ENCODE measurements at places on chromosomes 5 and 9.

DNA sequence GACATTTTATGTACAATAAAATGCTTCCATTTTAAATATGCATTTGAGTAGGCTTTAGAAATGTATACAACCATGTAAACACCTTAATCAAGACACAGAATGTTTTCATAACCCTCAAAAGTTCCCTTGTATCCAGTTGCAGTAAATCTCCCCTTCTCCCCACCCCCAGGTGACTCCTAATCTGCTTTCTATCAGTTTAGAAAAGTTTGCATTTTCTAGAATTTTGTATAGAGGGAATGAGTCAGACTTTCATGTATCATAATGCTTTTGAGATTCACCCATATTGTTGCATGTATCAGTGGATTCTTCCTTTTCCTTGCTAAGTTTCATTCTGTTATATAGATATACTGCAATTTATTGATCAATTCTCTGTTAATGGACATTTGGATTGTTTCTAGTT lies 17.7 kb upstream of the ZBED3 start:
- DNase-seq, result no peak

DNA sequence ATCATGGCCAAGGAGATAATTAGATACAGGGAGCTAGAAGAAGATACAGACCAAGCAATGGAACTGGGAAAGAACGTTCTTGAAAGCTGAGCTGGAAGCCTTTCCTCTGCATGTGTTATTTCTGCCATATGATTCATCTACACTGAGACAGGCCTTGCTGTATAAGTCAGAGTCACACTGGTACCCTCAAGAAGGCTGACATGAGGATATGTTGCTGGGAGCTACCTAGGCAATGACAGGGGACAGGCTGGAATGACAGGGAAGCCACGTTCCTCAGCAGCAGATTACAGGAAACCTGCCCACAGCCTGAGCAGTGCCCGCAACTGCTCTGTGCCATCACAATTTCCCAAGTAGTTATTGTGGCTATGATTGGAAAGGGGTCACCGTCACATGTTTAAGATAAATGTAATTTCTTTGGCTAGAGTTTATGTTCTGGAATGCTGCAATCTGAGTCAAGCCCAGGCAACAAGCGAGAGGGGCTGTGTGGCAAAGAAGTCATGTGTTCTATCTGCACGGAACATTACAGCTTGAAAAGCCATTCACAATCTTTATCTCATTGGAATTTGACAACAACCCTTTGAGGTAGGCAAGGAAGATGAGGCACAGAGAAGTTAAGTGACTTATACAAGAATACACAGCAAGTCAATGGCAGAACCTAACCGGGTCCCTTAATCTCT lies 108.2 kb downstream of the TTLL11 start:
- DNase-seq, result no peak

DNA sequence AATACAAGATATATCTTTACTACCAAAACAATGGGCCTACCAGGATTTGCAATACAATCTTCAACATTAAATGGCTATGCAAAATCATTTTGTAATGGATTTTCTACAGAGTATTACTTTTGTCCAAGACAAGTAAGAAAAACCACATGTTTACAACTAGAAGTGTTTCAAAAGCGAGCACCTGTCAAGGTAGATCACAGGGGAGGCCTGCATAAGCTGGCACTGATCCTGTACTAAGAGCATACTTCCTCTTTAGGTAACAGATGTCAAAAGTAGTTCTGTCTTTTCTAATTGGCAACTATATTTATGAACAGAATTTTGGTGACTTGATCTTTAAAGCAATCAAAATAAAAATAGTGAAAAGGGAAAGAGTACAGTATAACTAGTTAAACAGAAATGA lies 249.0 kb downstream of the MLLT3 start:
- no peak for DNase-seq

DNA sequence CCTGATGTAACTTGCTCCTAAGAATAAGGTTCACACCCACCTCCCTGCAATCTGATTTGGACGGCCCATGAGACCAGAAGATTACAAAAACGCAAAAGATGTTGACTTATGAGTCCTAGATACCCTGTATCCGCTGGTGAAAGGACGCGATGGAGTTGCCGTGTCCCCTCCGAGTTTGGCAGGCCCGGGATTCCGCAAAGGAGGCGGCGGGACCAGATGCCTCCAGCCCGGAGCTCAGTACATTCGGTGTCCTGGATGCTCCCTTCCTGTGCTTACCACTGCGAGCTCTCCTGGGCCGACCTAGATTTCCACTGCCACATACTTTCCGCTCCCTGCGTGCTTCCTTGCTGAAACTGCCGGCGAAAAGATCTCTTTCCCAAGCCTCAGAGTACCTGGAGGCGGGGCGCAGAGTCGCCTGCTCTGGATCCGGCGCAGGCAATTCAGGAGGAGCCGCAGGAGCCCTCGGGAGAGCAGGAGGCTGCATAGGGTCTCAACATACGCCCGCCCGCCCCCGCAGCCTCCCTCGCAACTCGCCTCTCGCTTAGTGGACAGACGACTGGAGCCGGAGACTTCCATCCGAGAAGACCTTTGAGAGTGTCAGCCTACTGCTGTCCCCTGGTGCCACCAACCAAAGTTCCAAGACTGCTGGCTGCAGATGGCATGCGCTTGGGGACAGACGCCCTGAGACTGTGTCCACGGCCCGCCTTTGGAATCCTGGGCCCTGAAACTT lies 39.8 kb downstream of the ANXA2R start:
- DNase-seq, result no peak

- DNase-seq, result no peak
Observed at GRCh38 chr5:73542020-73542419, 23.4 kb downstream of the ANKRA2 start.

DNA sequence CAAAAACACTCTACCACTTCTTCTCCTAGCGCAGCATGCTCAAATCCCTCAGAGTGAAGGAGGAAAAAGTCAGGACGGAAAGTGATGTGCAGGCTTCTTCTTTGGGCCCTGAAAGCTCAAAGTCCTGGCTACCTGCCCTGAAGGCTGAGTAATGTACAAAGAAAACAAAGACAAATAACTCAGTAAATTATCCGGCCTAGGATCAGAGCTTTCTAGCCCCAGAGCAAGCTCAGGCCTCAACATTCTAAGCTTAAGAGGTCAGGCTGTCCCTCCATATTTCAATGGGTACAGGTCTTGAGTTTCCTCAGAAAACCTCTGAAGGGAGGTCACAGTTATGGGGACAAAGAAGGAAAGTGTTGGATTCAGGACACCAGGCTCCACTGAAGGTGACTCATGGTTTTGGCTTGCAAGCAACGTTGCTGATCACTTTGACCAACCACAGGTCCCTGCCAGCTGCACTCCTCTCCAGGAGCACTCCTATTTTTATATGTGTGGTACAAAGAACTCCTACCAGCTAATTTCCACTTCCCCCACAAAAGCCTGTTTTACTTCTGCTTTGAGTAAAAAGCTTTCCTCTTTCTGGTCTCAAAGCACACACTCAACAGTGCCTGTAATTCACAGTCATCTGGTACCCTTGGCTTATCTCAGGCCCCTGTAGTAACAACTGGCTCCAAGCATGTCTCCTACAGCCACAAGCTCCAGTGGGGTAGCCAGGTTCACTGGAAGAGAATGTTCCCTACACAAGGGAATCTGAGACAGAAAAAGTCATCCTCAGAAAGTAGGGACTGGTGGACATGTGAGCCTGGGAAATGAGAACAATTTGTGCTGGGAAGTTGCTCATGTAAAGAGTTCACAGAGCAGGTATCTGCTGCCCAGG lies 115.7 kb downstream of the UGCG start:
- peak; percentile 91 for DNase-seq

DNA sequence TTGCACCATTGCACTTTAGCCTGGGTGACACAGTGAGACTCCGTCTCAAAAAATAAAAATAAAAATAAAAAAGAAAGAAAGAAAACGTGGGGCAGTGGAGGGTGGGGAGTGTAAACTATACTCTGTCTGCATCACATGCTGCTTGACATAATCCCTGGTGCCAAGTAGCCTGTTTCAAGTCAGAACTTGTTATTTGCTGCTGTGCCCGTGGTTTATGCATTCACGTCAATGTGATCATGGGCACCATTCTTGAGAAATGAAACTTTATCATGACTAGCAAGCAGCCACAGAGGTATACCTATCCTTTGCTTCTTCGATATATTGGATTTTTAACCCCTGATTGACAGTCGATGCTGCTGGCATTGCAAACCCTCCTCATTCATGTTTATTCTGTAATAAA lies 4.1 kb upstream of the SMU1 start:
- DNase-seq, result no peak

GRCh38 chr9:135147474-135147805 lies 60.0 kb downstream of the OLFM1 start:
- DNase-seq, result no peak

- DNase-seq, result no peak
Observed at GRCh38 chr5:157689942-157690689, 18.8 kb downstream of the C5orf52 start.

GRCh38 chr9:123354806-123355508 lies 1.0 kb upstream of the CRB2 start:
- DNase-seq, result no peak

- no peak for DNase-seq
Observed at GRCh38 chr9:135299651-135300345, 179.8 kb upstream of the PPP1R26 start.

- DNase-seq, result no peak
Observed at GRCh38 chr5:37249815-37250164, 614 bp upstream of the CPLANE1 start.

DNA sequence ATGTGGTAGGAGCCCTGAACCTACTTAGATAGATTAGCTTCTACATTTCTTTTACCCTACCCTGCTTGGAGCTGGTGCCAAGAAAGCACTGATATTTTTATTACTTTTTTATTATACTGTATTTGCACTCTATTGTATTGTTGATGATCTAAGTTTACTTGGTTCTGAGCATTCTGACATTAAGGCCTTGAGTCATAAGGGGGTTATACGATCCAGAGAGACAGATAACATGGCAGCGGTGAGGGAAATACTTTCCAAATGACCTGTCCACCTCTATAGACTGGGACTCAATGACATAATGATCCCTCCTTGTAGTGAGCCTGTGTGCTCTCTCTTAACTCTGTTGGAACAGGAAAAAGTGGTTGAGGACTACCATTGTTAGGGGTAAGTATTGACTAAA lies 176.3 kb downstream of the MAN2A1 start:
- DNase-seq, result no peak

DNA sequence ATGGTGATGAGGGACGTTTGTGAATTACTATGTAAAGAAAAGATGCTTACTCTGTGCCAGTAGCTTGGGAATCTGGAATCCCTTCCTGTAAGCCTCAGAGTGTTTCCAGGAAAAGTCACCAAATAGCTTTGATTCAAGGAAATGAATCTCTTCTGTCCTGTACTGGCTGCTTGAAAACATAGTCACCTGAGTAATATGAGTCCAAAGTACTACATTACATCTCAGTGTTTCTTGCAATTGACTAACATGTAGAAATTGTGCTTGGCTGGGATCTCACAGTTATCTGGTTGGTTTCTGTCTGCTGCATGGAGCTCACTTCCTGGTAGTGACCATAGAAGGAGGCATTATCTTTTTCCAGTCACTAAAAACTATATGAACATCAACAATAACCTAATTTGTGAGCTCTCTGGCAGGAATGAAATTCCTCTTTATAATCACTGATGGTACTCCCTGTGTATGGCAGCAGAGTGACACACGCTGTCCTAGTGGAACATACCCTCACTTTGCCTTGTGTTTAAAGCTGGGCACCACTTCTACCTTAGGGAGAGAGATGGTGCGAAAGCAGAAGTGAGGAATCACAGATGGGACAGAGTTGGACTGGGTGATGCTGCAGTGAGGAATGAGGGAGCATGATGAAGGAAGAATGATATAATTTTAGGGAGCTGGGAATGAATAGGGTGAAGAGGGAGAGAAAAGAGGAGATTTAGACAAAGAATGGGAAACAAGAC lies 568.5 kb downstream of the RAB3C start:
- no peak for DNase-seq

- no peak for DNase-seq
Observed at GRCh38 chr9:109013679-109014607, 644 bp upstream of the CTNNAL1 start.

DNA sequence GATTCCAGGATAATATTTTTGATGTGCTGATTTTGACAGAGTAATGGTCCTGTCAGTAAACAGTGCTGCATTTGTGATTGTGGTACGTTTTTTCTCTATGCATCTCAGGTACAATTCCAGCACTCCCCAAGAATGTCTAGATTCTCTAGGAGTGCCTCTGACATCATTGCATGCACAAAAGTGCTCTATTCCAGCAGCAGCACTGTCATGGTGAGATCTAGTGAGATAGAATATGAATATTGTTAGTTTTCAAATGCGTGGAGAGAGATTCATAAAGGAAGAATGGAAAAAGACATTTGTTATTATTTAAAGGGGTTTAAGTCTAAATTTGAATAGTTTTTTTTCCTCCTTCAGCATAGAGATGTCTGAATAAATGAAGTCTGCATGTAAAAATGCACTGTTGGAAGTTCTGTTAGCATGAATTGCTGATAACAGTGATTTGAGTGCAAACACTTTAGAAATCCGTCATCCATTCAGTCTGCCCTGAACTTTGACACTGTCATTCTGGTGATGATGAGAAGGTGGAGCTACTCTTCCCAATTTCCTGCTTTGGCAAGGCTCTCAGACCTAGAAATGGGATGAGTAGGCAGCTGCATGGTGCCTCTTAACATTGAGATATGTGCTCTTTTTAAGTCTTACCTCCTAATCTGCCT lies 84.6 kb downstream of the GAPVD1 start:
- DNase-seq, result no peak

Data from LoVo (cell line).